Nephron progenitor cell (in vitro differentiated cells): ENCODE measurements at places on chromosomes 13 and 19.

DNA sequence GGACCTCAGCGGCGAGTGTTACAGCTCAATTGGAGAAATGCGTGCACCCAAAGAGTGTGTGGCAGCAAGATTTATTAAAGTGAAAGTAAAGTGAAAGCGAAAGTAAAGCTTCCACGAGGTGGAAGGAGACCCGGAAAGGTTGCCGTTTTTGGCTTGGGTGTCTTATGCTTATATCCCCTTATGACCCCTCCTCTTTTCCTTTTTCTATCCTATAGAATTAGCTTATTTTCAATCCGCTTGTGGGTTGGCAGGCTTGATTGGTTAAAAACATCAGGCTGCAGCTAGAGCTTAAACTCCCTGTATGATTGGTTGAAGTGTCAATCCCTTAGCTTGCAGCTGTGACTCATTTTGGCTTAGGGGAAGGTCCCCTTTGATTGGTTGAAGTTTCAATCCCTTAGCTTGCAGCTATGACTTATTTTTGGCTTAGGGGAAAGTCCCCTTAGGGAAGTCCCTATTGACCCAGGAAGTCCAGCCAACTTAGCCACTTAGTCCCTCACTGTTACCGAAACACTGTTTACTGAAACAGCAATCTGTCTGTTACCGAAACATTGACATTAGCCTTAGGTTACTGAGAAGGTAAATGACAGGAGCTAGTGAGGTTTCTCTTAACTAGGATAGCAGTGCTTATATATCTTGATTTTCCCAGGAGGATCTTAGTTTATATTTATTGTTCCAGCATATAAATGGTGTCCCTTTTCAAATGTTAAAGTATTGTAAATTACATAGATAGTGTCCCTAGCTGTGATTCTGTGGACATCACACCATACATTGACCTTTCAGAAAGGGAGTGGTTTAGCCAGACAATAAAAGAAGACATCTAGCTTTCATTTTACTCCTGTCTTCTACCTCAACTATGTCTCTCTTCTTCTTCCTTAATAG, 575.8 kb downstream of the DACH1 start:
- DNase-seq = no peak
- peaks cover 17% of the 10 kb centered on the region for H3K4me1 ChIP-seq
- H3K27me3 ChIP-seq = no peaks in the 10 kb centered on the region

- DNase-seq = no peak
- H3K36me3 ChIP-seq = peaks cover 12% of the 10 kb centered on the region
- H3K4me3 ChIP-seq = no peak overlapping the region
- H3K27me3 ChIP-seq = peaks cover 3% of the 10 kb centered on the region
- H3K4me1 ChIP-seq = no peaks in the 10 kb centered on the region
Observed at GRCh38 chr19:5319516-5319915, 21.1 kb downstream of the PTPRS start.

GRCh38 chr13:66459143-66459542, 771.0 kb downstream of the PCDH9 start:
- no peaks in the 10 kb centered on the region for H3K27me3 ChIP-seq
- no peaks in the 10 kb centered on the region for H3K4me1 ChIP-seq
- no peak overlapping the region for H3K27ac ChIP-seq
- no peak overlapping the region for H3K4me3 ChIP-seq

- peaks cover 55% of the 10 kb centered on the region for H3K36me3 ChIP-seq
- peaks cover 7% of the 10 kb centered on the region for H3K4me1 ChIP-seq
- DNase-seq = no peak
Observed at GRCh38 chr13:22178878-22179277, 508.0 kb downstream of the FGF9 start.

- H3K4me1 ChIP-seq = peaks cover 11% of the 10 kb centered on the region
- H3K36me3 ChIP-seq = no peaks in the 10 kb centered on the region
- peaks cover 3% of the 10 kb centered on the region for H3K27me3 ChIP-seq
- no peak for DNase-seq
- H3K27ac ChIP-seq = no peak overlapping the region
- H3K4me3 ChIP-seq = no peak overlapping the region
Observed at GRCh38 chr13:101473458-101473857, 21.0 kb downstream of the ITGBL1 start.

- peaks cover 7% of the 10 kb centered on the region for H3K36me3 ChIP-seq
- no peak overlapping the region for H3K4me3 ChIP-seq
- H3K27me3 ChIP-seq = no peaks in the 10 kb centered on the region
- peaks cover 7% of the 10 kb centered on the region for H3K4me1 ChIP-seq
Observed at GRCh38 chr13:40992678-40993518, 26.2 kb downstream of the ELF1 start.

- no peak overlapping the region for H3K27ac ChIP-seq
- H3K36me3 ChIP-seq = peaks cover 74% of the 10 kb centered on the region
- H3K4me1 ChIP-seq = peaks cover 5% of the 10 kb centered on the region
- peak; percentile 58 for DNase-seq
- H3K27me3 ChIP-seq = no peaks in the 10 kb centered on the region
Observed at GRCh38 chr19:43651758-43652545, 12.3 kb upstream of the CADM4 start.

DNA sequence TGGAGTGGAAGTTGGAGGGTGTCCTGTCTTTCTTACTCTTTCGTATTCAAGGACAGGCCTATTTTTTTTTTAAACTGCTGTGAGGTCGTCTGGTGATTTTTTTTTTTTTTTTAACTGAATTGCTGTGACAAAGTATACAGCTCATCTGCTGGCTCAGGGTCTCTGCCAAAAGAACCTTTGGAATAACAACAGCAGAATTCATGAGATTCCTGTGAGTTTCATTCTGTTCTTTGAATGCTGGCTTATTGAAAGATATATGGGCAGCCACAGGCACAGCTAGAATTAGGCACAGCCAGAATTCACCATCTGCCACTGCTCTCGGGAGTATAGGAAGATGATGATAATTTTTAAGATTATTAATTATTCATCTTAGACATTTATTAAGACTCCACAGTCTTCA, 21.4 kb upstream of the FRY start:
- H3K27ac ChIP-seq = no peak overlapping the region
- H3K4me3 ChIP-seq = no peak overlapping the region
- no peaks in the 10 kb centered on the region for H3K36me3 ChIP-seq
- peaks cover 10% of the 10 kb centered on the region for H3K4me1 ChIP-seq

DNA sequence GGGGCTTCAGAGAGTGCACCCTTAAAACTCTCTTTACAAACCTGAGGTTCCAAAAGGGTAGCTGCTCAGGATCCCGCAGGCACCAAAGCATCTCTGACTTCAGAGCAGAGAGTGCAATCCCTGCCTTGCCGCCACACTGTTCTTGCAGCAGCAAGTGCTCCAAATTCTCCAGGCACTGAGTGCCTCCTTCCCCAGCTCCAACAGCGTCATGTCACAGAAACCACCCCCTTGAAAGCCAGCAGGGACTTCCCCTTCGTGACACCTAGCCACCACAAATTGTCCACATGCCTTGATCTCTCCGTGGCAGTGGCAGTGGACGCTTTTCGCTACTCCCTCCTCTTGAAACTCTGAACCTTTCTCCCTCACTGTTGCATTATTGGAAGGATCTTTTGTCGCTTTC, 39.9 kb downstream of the MBNL2 start:
- H3K27me3 ChIP-seq = peaks cover 8% of the 10 kb centered on the region
- DNase-seq = no peak
- H3K36me3 ChIP-seq = peaks cover 24% of the 10 kb centered on the region
- peaks cover 63% of the 10 kb centered on the region for H3K4me1 ChIP-seq
- H3K4me3 ChIP-seq = no peak overlapping the region

DNA sequence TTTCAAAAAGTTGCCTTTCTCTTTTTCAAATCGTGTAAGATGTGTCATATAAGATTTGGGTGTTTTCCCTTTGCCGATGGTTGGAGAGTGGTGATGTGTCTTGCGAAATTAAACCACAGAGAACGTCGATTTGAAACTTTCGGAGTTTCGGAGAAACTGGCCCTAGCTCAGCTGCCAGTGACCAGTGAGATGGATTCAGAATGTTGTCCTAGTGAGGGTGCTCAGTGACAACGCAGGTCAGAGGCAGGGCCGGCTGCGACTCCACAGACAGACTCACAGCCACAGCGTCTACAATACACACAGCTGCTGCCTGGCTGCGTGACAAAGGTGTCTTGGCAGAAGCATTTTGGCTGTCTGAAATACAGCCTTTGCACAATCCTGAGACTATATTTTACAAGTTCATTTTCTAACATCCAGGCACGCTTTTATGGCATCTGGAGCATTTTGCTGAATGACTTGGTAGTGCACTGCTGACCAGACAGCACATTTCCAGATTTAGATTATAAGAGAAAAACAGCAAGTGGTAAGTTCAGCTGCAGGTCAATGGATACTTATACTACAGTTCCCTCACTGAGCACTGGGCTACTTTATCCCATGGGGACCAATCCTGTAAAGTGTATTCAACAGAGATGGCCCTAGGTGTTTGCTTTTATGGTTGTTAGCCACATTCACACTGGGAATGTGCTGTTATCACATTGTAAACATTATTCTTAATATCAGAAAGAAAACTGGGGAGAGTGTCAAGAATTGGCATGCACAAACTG, 207.5 kb downstream of the KCNRG start:
- no peak overlapping the region for H3K4me3 ChIP-seq
- H3K27ac ChIP-seq = peak overlapping the region; percentile 83
- no peak for DNase-seq
- peaks cover 28% of the 10 kb centered on the region for H3K4me1 ChIP-seq

- no peak overlapping the region for H3K4me3 ChIP-seq
- H3K27me3 ChIP-seq = peaks cover 7% of the 10 kb centered on the region
- no peaks in the 10 kb centered on the region for H3K36me3 ChIP-seq
- no peak for DNase-seq
- no peak overlapping the region for H3K27ac ChIP-seq
Observed at GRCh38 chr19:13214036-13214730, 64.0 kb downstream of the IER2 start.

GRCh38 chr13:69291292-69291906, 816.2 kb upstream of the ATXN8OS start:
- peak; percentile 3 for DNase-seq
- no peaks in the 10 kb centered on the region for H3K36me3 ChIP-seq
- no peak overlapping the region for H3K4me3 ChIP-seq
- H3K27me3 ChIP-seq = no peaks in the 10 kb centered on the region
- H3K27ac ChIP-seq = no peak overlapping the region
- H3K4me1 ChIP-seq = peaks cover 10% of the 10 kb centered on the region

GRCh38 chr19:14181906-14182305, 24.1 kb downstream of the ADGRL1 start:
- H3K36me3 ChIP-seq = peaks cover 6% of the 10 kb centered on the region
- H3K4me1 ChIP-seq = peaks cover 25% of the 10 kb centered on the region
- no peak overlapping the region for H3K27ac ChIP-seq
- H3K27me3 ChIP-seq = no peaks in the 10 kb centered on the region
- H3K4me3 ChIP-seq = no peak overlapping the region

DNA sequence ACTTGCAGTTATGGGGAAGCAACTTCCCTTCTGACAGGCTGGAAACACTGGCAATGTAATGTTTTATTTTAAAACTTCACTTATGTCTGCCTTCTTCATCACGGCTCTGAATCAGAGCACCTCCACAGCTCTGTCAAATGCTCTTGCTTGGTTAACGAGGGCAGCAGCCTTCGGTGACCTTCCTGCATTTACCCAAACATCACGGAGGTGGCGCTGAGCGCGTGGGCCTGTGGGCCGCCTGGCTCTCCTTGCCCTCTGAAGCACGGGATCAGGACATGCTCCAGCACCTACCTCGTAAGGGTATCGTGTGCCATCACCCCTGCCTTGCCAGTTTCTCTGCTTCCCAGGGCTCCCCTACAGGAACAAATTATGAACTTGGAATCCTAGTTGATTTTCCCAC, 310.0 kb downstream of the TEX29 start:
- H3K27me3 ChIP-seq = peaks cover 22% of the 10 kb centered on the region
- H3K4me3 ChIP-seq = no peak overlapping the region
- H3K27ac ChIP-seq = no peak overlapping the region
- peaks cover 47% of the 10 kb centered on the region for H3K4me1 ChIP-seq
- H3K36me3 ChIP-seq = no peaks in the 10 kb centered on the region
- peak; percentile 23 for DNase-seq

GRCh38 chr13:46478651-46479050, 74.3 kb upstream of the LRCH1 start:
- H3K4me3 ChIP-seq = no peak overlapping the region
- H3K27me3 ChIP-seq = no peaks in the 10 kb centered on the region
- no peak for DNase-seq
- peaks cover 2% of the 10 kb centered on the region for H3K36me3 ChIP-seq

GRCh38 chr13:110018009-110018408, 231.6 kb upstream of the IRS2 start:
- H3K27ac ChIP-seq = no peak overlapping the region
- no peak overlapping the region for H3K4me3 ChIP-seq
- DNase-seq = no peak
- H3K4me1 ChIP-seq = no peaks in the 10 kb centered on the region
- no peaks in the 10 kb centered on the region for H3K36me3 ChIP-seq
- peaks cover 14% of the 10 kb centered on the region for H3K27me3 ChIP-seq

DNA sequence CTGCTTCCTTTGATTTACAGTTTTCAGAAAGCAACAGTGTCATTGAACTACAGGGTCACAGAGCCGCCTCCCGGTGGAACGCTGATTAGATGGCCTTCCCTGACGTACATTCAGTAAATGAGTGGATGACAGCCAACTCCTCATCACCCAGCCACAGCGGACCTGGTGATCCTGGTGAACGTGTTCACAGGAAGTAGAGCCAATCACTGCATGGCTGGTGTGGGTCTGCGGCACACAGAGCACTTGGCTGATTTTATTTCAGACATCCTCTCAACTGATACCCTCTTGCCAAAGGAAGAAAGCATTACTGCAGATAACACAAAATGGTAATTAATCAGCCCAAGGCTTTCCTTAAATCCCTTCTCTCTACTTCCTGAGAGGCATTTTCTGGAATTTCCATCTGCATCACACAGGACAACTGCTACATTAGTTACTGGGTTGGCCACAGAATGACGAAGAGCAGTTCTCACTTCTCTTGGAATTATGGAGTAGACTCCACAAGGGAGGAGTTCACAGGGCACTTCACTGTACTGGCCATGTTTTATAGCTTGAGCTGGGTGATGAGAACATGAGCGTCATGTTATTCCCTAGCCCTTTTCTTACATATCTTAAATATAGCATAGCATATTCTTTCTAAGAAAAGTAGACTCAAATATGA, 84.0 kb upstream of the SLC7A1 start:
- peaks cover 5% of the 10 kb centered on the region for H3K4me1 ChIP-seq
- peaks cover 10% of the 10 kb centered on the region for H3K27me3 ChIP-seq
- no peaks in the 10 kb centered on the region for H3K36me3 ChIP-seq
- DNase-seq = no peak

GRCh38 chr19:29590278-29590677, 15.8 kb upstream of the POP4 start:
- H3K27me3 ChIP-seq = peaks cover 83% of the 10 kb centered on the region
- peaks cover 4% of the 10 kb centered on the region for H3K36me3 ChIP-seq
- DNase-seq = no peak
- no peak overlapping the region for H3K4me3 ChIP-seq

DNA sequence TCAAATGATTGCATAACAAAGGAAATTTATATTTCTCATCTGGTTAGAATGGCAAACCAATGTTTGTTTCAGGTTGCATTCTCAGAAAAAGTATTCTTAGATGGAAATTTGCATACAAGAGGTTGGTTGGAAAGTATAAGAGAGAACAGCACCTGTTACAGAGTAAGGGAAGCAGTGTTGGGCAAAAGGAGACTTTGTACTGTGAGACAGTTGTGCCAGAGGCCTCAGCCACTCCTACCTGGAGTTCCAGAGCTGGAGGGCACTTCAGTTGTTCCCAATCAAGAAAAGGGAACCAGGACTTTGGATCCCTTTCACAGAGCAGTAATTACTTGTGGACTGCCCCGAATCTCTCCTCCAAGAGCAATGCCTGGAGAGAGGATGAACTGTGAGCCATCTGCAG, 81.8 kb downstream of the SPRY2 start:
- H3K27ac ChIP-seq = no peak overlapping the region
- H3K27me3 ChIP-seq = peaks cover 3% of the 10 kb centered on the region
- H3K36me3 ChIP-seq = peaks cover 38% of the 10 kb centered on the region
- peaks cover 11% of the 10 kb centered on the region for H3K4me1 ChIP-seq
